ENCODE measurements at places on chromosomes 3 and 15. TPM values are rescaled to one million over a fixed set of nuclear protein-coding genes. Genes with fewer than 3 reads are reported as not detected.

DNA sequence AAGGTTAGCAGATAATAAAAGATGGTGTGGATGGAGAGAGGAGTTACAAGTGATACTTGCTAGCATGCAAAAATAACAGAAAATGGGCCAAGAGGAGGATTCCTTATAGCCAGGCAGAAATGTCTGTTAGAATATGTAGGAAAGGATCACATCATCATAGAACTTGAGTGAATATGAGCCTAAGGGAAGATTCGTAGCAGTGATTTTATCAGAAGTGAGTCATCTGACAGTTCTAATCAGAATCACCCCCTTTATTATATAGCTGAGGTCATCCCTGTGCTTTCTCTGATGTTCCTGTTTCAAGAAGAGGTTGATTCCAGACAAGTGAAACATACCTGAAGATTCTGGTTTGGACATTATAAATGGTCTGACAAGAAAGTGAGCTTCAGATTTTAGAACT, 22.9 kb downstream of the EXOG start:
- no peak for DNase-seq

- DNase-seq = peak; percentile 99
Observed at GRCh38 chr3:190076601-190077394, 43.9 kb downstream of the P3H2 start.

C2CD4B gene
- 1.2 TPM for total RNA-seq

DNA sequence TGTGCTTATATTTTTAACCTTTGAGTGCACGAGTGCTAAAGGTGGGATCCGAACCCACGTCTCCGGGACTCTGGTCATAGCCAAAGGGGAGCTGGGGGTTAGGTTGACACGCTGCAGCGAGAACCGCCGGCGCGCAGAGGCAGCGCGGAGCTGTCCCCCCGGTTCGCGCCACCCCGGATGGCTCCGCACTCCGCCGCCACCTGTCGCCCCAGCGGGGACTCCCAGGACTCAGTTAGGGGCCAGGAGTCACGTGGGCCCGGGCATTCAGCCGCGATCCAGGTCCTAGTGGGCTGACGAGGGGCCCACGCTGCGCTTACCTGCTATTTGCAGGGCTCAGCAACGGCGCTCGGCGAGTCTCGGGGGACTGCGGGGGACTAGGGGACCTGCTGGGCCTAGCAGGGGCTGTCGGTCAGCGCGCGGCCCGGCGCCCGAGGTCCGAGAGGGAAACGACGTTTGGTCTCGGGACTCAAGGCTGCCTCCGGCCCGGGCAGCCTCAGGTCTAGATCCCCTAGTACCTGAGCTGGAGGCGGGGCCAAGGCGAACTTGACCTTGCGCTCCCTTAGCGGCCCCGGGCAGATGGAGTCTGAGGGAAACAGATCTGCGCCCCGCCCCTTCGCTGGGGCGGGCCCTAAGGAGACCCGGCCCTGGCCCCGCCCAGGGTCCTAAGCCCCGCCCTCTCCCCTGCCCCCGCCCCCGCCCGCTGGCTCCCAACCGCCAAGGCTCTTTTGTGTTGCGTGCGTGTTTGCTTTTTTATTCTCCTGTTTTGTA, at the start of gene NMNAT3:
Gene NMNAT3 (minus strand): TSS at position 585 of the 768 bp plus-strand sequence. CDS start 50,248 bp downstream, outside the sequence.
- peak; percentile 35 for DNase-seq

GOLGA8G gene
- not detected for total RNA-seq

XIRP1 gene
- total RNA-seq = 0.08 TPM

CAMP gene
- total RNA-seq = not detected

GRCh38 chr3:24174614-24175013, 229.5 kb downstream of the NR1D2 start:
- no peak for DNase-seq

GRCh38 chr3:136979684-136980083, 21.9 kb downstream of the IL20RB start:
- DNase-seq = peak; percentile 26

DNA sequence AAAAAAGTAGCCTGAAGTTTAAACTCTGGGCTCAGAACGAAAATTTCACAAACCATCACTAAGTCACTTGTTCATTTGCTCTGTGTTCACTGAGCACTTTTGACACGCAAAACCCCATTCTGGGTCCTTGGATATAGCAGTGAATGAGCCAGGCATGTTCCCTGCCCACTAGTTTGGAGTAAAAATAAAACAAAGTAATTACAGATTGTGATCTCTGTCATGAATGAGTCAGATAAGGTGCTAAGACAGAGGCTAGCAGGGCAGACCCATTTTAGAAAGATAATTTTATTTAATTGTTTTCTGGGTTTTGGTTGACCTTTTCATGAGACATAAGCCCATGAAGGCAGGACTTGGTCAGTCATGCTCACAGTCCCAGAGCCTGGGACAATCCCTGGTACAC, 84.1 kb upstream of the ARHGEF3 start:
- no peak for DNase-seq

HYAL1 gene
- total RNA-seq = 0.14 TPM

TM6SF1 gene
- total RNA-seq = 17.4 TPM

DNA sequence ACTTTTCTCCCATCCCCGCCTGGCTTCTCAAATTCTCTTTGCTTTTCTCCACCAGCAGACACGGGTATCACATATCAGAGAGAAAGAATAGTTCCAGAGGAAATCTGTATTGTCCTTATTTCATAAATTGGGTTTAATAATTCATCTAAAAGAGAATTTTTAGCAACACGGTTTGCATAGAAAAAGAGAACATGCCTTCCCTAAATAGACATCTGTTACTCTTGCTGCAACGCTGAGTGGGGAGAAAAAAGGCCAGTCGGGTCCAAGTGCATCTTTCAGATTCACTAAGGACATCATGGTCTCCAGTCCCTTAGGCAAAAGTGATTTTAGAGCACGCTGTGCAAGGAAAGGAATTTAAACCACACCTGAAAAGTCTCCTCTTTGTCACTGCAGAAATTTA, 201.3 kb downstream of the ABHD5 start:
- no peak for DNase-seq

MAP1A gene
- total RNA-seq = 2.5 TPM

DNA sequence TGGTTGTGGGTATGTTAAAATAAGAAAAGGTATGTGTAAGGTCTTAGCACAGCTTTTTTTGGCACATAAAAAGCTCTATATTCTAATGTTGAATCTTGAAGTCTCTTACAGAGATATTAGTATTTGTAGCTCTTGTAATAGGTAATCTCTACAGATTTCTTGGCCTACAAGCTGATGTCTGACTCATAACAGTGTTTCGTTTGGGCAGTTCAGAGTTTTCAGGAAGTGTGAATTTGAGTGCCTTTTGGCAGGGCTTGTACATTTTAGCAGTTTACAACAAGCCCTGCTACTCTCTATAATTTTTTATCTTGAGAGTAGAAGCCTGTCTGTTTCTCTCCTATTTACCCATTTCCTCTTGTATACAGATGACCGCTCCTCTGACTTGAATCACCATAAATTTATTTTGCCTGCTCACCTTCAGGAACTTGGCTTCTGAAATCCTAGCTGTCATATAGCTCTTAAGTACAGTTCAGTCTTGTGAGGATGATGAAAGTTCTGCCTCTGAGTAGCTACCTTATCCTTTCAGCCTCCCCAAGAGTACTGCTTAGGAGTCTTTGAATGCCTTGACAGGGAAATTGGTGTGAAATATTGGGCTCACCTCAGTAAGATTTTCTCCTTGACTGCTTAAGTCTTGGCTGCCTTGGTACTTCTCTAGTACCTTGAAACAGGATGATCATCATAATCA, 419.9 kb upstream of the RARB start:
- peak; percentile 21 for DNase-seq

GOLGA6B gene
- total RNA-seq = not detected

SLC38A3 gene
- 0.48 TPM for total RNA-seq

DNA sequence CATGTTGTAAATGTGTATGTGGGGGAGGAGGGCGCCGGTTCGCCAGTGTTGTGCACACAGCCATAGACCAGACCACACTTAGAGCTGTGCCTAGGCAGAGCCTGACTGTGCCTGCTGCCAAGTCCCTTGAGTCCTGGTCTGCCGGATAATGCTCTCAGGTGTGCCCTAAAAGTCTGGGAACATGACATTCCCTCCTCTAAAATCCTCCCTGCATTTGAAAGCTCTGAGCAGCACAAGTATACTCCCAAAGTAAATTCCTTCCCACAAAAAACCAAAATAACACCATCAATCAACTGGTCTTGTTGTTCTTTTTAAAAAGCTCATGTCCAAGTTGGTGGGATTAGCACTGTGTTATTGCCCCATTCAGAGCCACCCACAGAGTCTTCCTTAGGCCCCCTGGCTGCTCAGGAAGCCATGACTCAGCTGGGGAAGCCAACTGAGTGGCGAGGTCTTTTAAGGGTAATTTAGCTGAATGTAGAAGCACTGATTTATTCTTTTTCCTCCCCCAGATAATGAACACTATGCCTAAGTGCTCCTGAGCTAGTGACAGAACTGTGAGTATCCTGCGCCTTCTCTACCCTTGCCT, 147.8 kb upstream of the MCTP2 start:
- no peak for DNase-seq

GOLGA8R gene
- 1.0 TPM for total RNA-seq

CCK gene
- total RNA-seq = 0.42 TPM

GRCh38 chr3:112767177-112767576, 79.5 kb downstream of the CD200R1L start:
- DNase-seq = no peak
